Brain (organoid and tissue), 16 donors: ENCODE measurements at places on chromosomes 16 and 17.

- DNase-seq, result no peak
These were observed 10.6 kb downstream of the ICAM2 start for GRCh38 chr17:64009571-64010402.

GRCh38 chr17:43020030-43020621 is 2.1 kb downstream of the VAT1 start:
- DNase-seq, result no peak

DNA sequence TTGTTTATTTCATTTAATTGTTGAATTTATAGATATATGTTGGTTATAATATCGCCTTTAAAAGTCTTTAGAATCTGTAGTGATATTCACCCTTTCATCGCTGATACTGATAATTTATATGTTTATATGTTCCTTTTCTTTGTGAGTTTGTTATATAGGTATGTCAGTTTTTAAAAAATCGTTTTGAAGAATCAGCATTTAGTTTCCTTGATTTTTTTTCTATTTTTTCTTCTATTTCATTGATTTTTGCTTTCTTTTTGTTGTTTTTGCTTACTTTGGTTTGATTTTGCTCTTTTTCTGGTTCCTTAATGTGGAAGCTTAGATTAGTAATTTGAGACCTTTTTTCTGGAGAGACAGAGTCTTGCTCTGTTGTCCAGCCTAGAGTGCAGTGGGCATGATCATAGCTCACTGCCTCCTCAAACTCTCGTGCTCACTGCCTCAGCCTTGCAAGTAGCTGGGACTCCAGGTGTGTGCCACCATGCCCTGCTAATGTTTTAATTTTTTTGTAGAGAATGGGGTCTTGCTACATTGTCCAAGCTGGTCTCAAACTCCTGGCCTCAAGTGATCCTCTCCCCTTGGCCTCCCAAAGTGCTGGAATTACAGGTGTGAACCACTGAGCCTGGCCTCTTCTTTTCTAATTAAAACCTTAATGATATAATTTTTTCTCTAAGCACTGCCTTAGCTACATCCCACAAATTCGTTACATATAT is 7.5 kb downstream of the IST1 start:
- no peak for DNase-seq

DNA sequence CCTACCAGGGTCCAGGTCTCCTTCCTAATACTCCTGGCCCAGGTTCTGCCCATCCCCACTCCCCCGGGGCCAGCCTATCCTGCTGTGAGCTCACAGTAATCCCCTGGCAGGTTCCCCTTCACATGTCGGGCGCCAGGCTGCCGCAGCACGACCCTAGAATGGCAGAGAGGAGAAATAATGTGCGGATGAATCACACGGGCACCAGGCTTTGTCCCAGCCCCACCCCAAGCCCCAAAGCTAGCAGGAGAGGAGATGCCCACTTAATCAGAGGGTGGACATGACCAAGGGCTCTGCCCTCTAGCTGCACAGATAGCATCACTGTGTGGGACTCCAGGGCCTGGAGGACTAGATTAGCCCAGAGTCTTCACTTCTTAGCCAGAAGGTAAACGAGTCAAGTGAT is 39.5 kb downstream of the ST3GAL2 start:
- DNase-seq, result no peak

DNA sequence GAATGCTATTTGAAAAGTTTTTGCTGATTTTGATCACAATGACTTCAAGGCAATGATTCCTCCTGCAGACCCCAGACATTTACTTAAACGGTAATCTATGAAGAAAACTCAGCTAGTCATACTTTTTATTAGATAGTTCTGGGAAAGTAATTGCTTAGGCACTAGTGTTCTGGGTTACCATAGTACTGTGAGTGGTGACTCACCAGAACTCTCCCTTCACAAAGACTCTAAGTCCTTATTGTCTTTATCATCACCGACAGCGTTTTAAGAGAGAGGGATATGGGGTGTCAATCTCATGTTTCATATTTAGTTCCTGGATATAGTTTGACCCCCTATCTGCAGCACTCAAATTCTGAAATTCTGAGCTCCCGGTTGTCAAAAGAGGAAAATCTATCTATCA is 43.0 kb upstream of the CDH8 start:
- no peak for DNase-seq

- DNase-seq, result no peak
These were observed 16.8 kb upstream of the EMP2 start for GRCh38 chr16:10597187-10597601.

DNA sequence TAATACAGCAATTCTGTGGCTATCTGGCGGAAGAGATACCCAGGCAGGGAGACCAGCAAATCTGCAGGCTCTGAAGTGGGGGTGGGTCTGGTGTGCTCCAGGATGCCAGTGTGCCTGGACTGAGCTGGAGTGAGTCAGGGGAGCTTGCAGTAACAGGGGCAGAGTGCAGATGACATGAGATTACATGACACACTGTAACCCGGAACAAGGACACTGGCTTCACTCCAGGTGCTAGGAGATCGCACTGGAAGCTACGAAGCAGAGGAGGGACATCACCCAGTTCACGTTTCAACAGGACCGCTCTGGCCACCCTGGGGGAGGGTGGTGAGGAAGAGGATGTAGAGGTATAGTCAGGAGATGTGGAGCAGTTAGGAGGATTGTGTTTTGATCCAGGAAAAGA is 475.6 kb downstream of the CDH13 start:
- DNase-seq, result no peak

GRCh38 chr17:61519754-61520440 is 67.7 kb downstream of the TBX4 start:
- no peak for DNase-seq

GRCh38 chr16:56911771-56912571 is 20.0 kb upstream of the HERPUD1 start:
- DNase-seq, result no peak

DNA sequence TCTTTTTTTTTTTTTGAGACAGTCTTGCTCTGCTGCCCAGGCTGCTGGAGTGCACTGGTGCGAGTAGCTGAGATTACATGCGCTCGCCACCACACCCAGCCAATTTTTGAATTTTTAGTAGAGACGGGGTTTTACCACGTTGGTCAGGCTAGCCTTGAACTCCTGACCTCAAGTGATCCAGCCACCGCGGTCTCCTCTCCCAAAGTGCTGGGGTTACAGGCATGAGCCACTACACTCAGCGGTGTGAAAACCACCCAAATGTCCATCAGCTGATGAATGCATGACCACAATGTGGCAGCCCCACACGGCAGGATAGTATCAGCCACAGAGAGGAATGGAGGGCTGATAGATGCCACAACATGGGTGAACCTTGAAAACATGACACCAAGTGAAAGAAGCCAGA is 2.1 kb downstream of the P2RX5 start:
- no peak for DNase-seq

DNA sequence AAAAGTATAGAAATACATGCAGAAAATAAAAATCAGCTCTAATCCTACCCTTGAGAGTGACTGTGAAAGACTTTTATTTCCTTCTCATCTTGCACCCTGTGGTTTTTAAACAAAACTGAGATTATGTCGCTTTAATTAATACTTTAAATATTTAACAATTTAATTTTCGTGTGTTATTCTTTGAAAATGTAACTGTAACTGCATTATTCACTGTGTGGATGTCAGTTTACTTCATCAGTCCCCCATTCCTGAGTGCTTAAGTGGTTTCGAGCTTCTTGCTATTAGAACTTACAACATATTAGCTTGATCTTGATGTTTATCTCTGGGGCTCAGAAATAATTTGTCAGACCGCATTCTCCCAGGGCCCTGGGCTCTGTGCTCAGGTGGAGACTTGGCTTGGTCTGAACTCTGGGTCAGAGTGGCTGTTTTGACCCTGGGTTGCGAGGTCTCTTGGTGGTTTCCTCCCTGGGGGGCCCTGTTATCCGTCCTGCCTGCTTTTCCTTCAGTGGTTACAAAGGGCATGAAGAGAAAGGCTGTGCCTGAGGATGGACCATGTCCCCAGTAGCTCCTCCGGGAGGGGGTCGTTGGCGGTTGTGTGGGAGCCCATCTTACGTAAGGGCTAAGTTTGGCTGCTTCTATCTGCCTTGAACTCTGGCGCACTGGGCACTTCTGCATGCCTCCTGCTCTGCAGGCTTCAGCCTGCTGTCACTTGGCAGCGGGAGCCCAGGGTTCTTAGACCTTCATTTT is 25.7 kb downstream of the AKAP1 start:
- no peak for DNase-seq

DNA sequence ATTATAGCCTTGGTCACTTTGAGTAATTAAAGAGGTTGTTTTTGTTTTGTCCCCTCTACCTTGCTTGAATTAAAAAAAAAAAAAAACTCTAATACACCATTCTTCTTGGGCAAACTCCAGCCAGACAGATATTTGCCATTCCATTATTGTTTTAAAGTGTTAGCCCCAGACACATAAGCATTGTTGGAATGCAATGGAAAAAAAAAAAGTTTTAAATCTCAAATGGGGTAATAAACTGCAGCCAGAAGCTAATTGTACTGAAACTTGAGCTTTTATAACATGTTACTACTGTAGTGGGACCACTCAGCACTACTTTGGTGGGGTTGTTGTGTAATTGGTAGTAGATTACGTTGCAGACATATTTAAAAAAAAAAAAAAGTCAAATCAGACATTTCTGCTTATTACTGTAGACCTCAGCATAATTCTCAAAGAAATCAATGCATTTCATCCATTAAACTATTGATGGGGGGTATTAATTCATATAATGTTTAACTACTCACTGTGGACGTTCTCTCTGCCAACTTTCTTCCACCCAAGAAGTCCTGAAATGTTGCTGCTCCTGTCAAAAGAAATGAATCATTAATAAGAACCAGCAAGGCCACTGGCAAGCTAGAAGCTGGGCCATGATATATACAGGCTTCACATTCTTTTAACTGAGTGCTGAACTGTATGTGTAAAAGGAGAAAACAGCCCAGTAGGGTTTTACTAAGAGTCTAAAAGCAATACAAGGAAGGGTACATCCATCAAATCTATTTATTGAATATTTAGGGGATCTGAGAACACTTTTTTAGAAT is 626.6 kb upstream of the SOX9 start:
- no peak for DNase-seq

DNA sequence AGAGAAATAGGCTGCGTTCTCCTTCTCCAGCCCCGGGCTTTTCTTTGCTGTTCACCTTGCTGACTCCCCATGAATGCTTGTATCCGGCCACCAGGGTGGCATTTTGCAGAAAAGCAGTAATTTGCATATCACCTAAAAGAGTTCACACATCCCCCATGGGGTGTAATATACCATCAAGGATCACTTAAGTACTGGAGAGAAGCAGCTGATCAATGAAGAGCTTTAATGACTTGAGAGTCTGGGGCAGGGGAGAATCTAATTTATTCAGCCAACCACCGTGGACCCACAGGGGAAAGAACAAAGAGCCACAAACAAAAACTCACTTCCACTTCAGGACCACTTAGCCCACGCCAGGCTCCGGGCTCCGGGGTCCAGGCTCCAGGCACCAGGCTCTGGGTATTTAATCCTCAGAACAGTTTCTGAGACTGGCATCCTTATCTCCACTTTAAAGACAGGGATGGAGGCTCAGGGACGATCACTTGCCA is 33.9 kb upstream of the SEC14L1 start:
- no peak for DNase-seq
